Stimulated activated CD8-positive, alpha-beta memory T cell treated with anti-CD3 and anti-CD28 coated beads, Interleukin-4, amount 100 ng/mL, for 1 hour (primary cell): ENCODE measurements at places on chromosomes 11 and 22.
A peak's percentile ranks its signal among the peaks of the same experiment; 100 is the strongest.

- DNase-seq, result no peak
Observed at GRCh38 chr11:76361374-76361773, 19.6 kb downstream of the THAP12 start.

- no peak for DNase-seq
Observed at GRCh38 chr11:96254087-96254486, 88.9 kb downstream of the MAML2 start.

DNA sequence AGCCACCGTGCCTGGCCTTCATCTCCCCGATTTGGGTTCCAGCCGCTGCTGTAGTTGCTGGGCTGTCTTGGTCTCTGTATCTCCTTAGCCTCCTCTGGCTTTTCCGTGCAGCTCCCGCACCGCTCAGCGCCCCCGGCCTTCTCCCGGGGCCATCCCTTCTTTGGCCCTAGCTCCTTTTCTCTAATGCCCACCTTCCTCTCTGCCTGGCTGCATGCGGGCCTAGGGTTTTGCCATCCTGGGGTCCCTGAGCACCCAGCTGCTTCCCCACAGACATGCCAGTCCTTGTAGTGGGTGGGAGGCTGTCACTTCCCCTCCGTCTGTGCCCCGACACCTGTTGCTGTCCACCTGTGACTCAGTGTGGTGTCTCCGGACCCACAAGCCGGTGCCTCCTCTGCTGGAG lies 36.4 kb downstream of the KCNJ4 start:
- no peak for DNase-seq

DNA sequence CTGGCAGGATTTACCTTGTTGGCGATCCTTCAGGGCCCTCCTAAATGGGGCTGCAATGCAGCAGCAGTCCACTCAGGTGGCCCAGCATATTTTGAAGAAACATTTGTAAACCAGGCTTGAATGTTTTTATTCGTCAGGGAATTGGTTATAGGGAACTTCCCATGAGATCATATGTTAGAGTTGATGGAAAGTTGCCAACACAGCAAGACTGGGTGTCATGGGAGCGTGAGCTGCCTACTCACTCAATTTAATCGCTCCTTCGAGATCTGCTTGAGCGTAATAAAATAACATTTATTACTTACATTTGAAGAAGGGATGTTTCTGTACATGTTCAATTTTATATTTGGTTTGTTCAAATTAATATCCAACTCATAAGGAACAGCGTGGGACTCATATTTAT lies 19.4 kb downstream of the OR2AT4 start:
- no peak for DNase-seq

GRCh38 chr11:93024369-93024768 lies 54.9 kb downstream of the MTNR1B start:
- DNase-seq, result no peak

- no peak for DNase-seq
Observed at GRCh38 chr11:35579557-35580396, 38.5 kb upstream of the FJX1 start.

- no peak for DNase-seq
Observed at GRCh38 chr11:10042699-10043098, 251.3 kb downstream of the SBF2 start.

DNA sequence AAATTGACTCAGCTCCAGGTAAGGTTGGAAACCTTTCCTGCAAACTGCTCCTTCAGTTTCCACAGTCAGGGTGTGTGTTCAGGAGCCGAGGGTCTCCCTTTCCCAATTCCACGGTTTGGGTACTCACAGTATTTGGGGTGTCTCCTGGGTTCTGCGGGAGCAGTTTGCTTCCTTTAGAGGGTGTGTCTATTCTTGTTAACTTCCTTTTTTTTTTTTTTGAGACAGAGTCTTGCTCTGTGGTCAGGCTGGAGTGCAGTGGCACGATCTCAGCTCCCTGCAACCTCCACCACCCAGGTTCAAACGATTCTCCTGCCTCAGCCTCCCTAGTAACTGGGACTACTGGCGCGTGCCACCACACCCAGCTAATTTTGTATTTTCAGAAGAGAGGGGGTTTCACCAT lies 251.4 kb downstream of the LUZP2 start:
- DNase-seq, result no peak

- DNase-seq, result peak; percentile 7
Observed at GRCh38 chr11:17208257-17208999, 642 bp upstream of the PIK3C2A start.

- DNase-seq, result no peak
Observed at GRCh38 chr11:76604081-76604625, 66.4 kb downstream of the LRRC32 start.

DNA sequence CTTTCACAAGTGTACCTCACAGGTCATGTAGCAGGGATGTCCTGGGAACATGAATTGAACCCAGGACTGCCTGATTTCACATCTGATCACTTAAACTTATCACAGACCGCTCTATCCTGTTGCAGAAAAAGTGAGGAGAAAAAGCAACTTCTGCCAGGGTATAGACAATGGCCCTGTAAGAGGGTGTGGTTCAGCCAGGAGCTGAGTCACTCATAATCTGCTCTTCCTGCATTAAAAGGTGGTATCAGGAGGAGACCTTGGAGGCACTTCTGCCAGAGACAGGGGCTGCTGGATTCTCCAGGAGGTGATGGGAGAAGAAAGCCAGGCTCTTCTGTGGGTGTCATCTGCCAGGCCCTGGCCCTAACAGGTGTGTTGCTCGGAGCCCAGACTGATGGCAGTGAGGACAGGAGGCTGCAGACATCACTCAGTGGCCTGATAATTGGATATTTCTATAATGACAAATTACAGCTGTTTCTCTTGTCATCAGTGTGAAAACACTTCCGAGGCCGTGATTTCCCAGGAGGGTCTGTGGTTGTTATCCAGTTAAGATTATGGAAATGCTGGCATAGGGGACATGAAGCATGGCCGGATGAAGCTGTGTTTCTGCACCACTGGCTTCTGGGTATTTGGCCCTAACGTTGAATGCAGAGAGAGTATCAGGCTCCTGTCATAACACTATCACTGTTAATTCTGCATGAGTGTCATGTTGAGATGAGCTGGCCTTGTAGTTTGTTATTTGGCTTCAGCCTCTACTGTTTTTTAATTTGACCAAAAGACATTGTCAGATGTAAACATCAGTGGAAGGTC lies 125.1 kb upstream of the ZBED5 start:
- no peak for DNase-seq

DNA sequence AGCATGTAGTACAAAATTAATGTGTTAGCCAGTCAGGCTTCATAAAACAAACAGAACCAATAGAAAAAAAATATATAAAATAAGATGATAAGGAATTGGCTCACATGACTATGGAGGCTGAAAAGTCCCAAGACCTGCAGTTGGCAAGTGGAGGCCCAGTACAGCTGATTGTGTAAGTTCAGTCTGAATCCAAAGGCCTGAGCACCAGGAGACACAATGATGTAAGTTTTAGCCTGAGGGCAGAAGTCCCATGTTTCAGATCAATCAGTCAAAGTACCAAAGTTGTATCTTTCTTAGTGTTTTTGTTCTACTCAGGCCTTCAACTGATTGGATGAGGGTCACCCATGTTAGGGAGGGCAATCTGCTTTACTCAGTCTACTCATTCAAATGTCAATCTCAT lies 14.3 kb upstream of the OR10D3 start:
- no peak for DNase-seq

GRCh38 chr11:95727111-95727510 lies 62.5 kb downstream of the FAM76B start:
- DNase-seq, result no peak

DNA sequence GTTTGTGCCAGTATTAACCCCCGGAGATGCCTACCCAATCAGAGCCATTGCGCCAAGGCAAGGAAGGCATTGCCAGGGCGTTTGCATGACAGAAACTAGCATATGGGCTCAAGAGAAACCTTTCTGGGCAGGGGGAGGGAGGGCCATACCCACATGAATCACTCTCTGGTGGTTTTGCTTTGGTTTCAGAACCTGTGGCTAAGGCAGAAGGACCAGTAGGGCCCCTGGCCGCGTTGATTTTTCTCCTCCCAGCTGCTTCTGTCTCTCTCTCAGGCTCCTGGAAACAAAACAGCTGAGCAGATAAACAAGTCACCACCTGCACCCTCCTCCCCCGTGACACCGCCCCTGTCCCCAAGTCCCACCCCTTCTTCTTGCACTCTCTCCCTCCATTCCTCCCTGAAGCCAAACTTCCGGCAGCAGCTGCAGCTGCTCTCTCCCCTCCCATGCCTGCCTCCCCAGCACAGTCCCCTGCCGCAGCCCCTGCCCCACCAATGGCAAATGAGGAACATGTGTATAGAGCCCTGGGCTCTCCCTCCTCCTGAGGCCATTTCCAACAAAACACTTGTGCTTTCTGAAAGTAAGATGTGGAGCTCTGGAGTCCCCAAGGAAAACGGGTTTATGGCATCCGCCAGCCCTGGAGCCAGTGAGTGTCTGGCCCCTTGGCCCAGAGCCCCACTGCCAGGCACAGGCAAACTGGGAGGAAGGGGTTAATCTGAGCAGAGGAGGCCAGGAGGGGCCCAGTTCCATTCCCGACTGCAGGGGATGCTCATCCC lies 39.0 kb upstream of the ADA2 start:
- peak; percentile 2 for DNase-seq

DNA sequence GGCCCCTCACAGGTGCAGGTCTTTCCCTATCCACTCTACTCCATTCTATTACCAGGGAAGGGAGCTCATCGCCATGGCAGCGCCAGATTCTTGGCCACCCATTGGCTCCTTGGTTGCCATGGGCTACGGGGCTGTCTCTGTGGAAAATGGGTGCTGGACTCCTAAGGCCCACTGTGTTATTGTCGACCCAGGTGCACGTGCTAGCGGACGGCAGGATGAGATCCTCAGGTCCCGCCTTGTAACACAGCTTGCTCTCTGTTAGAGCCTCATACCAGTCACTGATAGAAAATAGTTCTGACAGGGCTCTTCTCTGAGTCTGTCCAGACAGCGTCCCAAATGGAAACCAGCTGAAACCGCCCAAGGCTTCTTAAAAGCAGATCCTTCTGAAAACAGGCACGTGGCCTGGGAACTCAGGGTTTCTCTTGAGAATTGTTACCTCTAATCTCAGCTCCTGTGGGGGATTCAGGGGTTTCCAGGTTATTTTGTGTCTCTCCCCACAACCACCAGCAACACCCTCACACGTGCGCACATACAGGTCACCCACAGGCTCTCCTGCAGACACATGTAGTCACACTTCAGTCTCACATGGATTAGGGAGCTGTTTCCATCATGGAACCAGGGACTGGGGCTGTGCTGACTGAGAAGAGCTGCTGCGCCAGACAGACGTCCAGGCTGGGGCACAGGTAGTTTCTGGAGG lies 1.5 kb downstream of the TUB start:
- DNase-seq, result no peak

DNA sequence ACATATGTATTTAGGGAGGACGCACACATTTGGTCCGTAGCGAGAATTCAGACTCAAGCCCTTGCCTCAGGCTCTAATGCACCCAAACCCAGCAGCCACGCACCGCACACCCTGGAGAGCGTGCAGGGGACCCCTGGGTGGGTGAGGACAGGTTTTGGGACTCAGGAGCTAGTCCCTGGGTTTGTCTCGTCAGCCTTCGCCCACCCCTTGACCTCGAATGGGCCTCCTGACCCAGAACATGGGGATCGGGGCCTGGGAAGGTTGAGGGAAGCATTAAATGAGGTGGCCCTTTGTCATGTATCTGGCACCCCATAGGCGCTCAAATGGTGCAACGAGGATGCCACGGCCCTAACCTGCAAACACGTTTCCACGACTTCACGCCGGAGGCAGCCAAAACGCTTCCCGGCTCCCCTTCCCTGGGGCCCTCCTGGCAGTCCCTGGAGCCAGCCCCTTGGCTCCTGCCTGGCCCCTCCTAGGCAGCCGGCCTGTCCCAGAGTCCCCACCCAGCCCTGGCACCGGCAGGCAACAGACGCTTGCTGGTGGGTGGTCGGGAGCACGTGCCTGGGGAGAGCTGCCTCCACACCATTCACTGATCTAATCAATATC lies 5.5 kb upstream of the LINC01488 start:
- no peak for DNase-seq

DNA sequence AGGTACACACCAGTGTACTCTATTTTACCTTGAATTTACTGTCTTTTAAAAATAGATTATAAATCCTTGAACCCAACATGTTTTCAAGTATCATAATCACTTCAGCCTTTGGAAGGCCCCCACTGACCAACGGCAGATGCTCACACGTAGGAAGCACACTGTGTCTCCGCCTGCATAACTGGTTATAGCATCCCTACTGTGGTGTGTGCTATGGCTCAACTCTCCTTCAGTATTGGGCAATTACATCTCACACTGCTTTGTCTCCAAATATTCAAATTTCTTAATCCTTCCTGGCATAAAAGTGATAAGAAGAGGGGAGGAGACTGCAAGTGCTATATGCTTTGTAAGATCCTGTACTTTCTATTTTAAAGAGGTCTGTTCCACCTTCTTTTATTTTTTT lies 165.7 kb downstream of the CADM1 start:
- DNase-seq, result no peak

GRCh38 chr22:37501610-37502341 lies 15.6 kb upstream of the MFNG start:
- DNase-seq, result no peak

GRCh38 chr11:19818619-19819018 lies 106.0 kb downstream of the NAV2 start:
- no peak for DNase-seq

DNA sequence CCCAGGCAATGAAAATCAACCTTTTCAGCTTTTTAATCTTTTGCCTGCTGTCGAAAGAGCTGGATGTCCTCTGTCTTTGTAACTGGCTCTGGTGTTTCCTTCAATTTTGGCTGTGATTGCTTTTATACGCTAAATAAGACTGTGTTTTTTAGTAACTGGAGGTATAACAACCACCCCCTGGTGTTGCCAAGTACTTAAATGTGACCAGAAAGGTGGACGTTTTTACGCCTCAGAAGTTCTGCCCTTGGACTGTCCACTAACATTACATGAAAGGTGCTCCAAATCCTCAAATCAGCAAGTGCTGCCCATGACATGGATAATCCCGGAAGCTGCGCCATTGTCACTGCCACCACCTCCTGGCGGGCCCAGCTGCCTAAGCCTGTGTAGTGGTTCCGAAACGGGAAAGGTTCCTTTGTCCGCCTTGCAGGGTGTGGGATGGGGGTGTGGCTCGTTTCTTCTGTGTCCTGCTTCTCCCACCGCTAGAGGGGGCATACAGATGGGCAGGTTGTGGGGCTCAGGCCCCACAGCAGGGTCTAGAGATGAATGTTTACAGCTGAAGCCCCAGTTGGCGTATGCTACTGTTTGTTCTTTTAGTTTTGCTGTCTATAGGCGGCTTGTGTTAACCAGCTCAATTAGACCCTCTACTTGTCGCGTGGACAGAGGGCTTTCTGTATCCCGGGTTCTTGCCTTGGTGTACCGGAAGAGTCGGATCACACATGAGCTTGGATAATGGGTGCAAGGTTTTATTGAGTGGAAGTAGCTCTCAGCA lies 82.2 kb upstream of the SEPTIN5 start:
- no peak for DNase-seq

- no peak for DNase-seq
Observed at GRCh38 chr11:116879800-116880625, 42.6 kb upstream of the APOA1 start.

GRCh38 chr11:64867748-64868462 lies 10.5 kb downstream of the EHD1 start:
- no peak for DNase-seq
